Hematopoietic multipotent progenitor cell (in vitro differentiated cells): ENCODE measurements at places on chromosomes 12 and 14.

DNA sequence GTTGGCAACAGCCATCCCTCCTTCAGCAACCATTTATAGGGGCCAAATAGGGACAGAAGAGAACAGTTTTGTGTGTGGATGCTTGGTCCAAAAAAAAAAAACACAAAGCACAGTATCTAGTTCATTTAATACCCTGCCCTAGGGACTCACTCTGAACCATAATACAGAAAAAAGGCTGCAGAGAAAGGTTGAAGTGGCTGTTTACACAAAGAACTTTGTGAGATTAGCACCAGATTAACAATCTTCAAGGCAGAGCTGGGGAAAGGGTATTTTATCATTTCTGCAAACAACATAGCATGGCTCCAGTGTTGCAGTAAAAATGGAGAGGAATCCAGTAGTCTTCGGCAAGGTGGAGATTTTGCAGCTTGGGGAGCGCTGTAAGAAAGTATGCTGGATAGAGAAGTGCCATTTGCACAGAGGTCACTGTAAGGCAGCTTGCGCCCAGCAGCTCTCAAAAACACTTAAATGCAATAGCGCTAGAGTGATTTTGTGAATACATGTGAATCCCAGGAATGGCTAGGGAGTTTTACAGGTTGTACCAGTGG lies 124.2 kb upstream of the PLEKHA5 start:
- no peak for DNase-seq

- no peak for DNase-seq
Observed at GRCh38 chr14:34582117-34582680, 42.7 kb upstream of the EAPP start.

DNA sequence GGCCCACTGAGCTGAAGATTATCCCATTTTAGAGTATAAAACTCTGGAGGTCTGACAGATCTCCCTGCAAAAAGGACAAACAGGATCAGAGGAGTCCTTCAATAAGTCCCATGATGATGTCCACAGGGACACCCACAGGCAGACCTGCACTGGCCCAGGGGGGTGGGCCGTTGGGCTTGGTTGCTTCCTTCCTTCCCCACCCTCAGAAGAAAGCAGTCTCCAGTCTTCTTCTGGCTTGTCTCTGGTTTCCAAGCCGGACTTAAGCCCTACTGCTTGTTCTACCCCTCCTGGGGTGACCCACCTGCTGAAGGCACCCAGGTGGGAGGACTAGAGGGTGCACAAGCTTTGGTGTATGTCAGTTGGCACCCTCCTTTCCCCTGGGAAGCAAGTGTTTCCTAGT lies 209.0 kb downstream of the ANO2 start:
- DNase-seq: no peak

GRCh38 chr12:15218794-15219193 lies 2.4 kb downstream of the RERG start:
- DNase-seq: no peak

GRCh38 chr12:1174659-1175058 lies 183.6 kb downstream of the ERC1 start:
- no peak for DNase-seq
